ENCODE measurements at places on chromosomes 2 and 18.

- DNase-seq = no peak
Observed at GRCh38 chr2:37656512-37657423, 14.7 kb downstream of the CDC42EP3 start.

DNA sequence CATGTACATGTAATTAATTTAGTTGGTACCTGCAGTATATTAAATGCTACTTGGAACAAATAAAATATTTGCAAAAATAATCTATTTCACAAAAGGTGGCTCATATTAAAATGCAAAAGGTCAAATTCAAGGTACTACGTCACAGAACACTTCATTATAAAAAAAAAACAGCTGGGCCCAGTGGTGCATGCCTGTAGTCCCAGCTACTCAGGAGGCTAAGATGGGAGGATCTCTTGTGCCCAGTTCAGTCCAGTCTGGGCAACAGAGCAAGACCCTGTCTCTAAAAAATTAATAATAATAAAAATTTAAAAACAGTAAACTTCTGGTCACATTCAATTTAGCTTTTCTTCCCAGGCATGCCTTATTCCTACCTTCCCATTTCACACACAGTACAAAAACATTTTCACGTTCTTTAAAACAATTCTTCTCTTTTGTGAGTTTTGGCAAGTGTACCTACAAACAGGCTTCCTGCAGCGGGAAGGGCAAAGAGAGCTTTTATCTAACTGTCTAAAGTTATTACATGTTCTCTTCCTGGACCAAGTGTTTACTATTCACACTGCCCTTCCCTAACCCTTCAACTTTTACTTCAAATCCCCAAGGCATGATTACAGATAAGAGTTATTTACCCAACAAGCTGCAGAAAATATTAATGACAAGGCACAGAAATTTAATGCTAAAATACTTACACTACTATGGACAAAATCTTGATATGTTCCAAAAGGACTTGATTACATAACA, 10.7 kb downstream of the BAZ2B start:
- no peak for DNase-seq

DNA sequence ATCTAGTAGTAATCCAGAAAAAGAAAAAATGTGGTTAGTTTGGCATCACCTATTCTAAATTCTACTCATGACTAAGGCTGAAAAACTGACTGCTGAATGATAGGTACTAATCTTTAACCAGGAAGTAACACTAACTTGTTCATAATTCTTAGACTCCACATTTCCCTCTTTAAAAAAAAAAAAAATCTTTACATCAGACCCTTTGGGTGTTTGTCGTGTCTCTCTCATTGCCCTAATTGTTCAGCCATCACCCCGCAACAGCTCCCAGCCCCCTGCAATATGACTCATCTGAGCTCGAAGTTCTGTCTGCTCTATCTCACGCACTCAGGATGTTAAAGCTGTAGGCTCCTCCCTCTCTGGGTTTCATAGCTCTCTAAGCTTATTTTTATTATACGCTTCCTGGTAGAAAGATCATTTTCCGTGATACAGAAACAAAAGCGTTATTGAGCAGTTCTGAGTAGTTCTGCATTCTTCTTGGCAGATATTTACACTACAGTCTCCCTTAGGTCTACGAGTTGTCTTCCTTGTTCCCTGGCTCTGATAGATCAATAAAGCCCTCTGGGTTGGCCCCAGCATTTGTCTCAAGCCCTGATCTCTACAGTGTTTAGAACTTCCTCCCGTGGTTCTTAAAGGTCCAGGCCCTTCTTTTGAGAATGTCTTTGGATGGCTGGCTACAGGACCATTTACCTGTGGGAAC, 95.6 kb downstream of the TNFRSF11A start:
- peak; percentile 57 for DNase-seq

DNA sequence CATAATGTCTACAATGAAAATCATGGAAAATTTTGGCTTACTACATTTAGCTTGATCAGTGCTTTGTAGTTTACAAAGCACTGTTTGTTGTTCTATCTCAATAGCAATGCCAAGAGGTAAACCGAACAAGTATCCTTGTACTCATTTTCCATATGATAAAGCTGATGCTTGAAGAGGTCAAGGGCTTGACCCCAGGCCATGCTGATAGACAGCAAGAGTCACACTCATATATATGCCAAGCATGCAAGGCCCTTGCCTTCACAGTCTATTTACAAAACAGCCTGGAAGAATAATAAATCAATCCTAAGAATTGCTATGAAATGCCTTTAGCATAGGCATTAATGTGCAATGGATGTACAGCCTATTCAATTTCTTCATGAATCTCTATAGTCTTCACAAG, 71.8 kb downstream of the SLC8A1 start:
- no peak for DNase-seq

GRCh38 chr2:132443106-132443505, 26.5 kb downstream of the GPR39 start:
- no peak for DNase-seq

- no peak for DNase-seq
Observed at GRCh38 chr2:23050388-23050787, 334.6 kb upstream of the KLHL29 start.

DNA sequence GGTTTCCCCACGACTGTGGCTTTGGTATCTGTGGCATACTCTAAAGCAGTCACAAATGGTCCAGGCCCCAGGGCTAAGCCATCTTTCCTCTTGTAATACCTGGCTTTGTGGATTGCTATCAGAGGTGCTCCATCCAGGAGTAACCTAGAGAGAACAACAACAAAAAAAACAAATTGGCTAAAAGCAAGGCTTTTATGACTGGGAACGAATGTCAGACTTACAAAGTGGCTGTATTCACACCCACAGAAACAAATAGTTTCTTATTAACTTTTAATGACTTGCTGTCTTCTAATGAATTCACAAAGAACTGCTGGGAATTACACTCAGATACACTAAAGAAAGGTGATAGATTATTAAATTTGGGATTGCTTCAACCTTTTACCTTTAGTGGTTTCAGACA, 35.1 kb downstream of the HDHD2 start:
- no peak for DNase-seq

GRCh38 chr2:165889158-165889557, 64.4 kb downstream of the TTC21B start:
- no peak for DNase-seq

DNA sequence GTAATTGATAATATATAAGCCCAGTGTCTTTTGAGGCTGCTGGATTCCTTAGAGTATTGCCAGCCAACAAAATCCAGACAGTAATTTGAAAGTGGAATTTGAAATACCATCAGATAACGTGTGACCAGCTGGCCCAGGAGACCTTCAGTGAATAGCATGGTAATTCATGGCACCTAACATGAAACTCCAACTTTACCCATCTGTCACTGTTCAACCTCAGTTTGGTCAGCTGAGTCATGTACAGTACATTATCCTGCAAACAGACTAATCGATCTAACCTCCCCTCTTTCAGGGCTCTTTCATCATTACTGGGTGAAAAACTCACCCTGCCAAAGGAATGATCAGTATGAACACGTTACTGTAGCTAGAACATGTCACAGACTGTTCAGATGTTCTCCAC, 230.6 kb downstream of the DOK6 start:
- no peak for DNase-seq

DNA sequence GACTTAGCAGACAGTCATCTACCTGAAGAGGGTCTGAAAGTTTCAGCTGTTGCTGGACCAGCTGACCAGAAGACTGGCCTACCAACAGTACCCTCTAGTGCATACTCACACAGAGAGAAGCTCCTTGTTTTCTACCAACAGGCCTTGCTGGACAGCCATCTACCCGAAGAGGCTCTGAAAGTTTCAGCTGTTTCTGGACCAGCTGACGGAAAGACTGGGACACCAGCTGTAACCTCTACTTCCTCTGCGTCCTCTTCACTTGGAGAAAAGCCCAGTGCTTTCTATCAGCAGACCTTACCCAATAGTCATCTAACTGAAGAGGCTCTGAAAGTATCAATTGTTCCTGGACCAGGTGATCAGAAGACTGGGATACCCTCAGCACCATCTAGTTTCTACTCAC, 63.2 kb downstream of the ALMS1 start:
- DNase-seq = no peak

DNA sequence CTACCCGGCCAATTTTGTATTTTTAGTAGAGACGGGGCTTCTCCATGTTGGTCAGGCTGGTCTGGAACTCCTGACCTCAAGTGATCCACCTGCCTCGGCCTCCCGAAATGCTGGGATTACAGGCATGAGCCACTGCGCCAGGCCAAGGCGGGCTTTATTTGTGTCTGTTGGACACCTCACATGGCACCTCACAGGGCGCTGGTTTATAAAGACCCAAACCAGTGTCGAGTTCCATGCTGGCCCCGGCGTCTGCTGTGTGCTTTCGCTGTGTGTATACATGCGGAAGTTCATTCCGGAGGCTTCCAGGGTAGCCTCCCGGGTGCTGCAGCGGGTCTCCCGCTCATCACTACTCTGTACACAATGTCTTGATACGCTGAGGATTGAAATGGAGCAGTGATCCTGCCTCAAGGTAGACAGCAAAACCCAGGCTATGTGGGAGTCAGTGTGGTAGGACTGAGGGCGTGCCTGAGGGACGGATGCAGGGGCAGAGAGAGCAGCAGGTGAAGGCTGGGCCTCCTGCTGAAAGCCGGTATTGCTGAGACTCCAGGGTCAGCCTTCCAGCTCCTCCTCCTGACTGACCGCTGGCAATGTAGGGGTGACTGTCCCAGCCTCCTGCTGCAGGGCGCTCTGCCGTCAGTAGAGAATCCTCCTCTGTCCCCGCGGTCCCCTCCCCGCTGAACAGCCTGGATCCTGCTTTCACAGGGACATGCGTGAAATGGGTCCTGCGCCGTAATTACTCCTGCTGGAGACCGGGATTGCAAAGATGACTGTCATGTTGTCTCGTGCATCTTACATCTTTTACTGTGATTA, 22.7 kb downstream of the LDLRAD4 start:
- no peak for DNase-seq

DNA sequence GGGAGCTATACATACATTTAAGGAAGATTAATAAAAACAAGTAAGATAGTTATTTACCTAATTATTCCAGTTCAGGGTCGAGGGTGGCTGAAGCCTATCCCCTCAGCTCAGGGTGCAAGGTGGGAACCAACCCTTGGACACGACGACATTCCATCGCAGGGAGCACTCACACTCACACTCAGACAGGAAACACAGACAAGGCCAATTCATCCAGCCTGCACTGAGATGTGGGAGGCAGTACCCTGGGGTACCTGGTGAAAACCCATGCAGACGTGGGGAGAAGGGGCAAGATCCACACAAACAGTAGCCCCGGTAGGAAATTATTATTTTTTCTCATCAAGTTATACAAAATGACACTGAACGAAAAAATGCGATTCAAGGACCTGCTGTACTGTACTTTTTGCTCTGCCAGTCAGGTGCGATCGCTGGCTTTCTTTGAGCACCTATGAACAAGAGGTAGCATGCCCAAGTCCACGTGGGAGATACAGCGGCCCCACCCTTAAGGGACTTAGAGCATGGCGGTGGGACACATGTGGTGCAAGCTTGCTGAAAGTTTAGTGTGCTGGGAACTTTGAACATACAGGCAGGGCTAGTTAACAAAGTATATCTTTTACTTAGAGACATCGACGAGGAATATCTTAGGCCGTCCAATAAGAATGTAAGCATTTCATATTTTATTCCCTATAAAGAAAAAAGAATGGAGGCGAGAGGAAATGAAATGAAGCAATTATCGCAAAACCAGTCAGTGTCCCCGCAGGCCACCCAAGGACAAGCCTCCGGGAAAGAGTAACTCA, 624 bp downstream of the METTL8 start:
- DNase-seq = peak; percentile 36

DNA sequence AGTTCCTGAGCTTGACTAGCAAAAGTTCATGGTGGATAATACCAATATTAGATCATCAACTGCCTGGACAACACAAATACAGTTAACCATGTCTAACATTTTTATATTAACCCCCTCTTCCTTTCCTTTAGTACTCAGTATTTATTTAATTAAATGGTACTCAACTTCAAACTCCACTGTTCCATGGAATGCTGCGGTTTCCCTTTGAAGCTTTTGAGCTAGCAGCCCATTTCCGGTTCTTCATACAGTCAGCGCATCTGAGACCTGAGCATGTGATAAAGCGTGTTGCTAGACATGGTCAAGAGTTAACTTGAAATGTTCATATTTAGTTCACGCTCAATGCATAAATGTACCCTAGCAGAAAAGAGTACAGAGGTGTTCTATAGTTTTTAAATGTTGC, 278.4 kb downstream of the ALPK2 start:
- DNase-seq = no peak

- no peak for DNase-seq
Observed at GRCh38 chr18:13566941-13567746, 159.2 kb downstream of the FAM210A start.

DNA sequence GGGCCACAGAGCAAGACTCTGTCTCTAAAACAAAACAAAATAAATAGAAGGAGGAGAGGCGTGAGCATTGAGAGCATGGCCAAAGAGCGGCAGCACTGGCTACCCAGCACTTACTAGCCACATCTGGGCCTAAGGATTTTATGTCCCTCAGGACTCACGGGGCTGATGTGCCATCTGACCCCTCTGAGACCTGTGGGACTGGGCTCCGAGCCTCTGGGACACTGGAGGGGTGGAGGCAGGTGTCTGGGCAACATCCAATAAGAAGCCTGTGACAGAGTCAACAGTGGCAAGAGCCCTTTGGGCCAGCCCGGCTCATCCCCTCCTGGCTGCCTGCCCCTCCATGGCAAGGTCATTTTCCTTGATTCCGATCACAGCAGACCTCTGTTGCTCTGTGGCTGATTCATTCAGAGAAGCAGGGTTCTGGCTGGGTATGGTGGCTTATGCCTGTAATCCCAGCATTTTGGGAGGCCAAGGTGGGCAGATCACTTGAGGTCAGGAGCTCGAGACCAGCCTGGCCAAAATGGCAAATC, 60.7 kb downstream of the RRM2 start:
- DNase-seq = no peak

DNA sequence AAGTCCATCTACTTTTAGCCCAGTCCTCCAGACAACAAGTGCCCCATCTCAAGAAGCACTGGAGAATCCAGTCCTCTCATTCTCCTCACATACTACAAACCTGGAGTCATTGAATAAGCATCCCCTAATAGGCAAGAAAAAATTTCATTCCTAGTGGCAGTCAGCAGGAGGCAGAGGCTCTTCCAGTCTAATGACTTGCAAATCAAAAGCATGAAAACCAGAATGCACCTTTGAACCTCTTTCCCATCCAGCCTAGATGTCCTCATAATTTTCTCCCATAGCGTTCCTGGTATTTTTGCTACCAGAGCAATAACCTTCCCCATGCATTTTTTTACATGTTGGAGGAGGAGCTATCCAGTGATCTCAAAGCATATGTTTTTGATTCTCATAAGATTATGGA, 252.6 kb downstream of the TTC32 start:
- DNase-seq = no peak

- DNase-seq = no peak
Observed at GRCh38 chr2:231717281-231718171, 9.2 kb downstream of the PTMA start.

DNA sequence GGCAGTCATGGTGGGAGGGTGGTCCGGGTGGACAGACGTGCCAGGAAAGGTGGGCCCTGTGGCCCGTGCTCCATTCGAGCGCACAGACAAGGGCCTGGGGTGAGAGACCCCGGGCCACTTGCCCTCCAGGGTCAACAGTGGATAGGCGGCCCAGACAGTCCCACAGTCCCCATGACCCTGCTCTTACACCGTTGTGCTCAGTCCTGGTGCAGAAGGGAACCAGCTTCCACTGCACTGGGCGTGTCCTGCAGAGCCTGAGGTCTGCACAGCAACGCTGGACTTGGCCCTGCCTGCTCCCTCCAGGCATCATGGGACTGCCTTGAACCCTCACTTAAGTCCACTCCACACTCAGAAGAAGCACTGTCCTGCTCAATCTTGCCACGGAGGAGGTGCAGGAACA, 52.0 kb downstream of the PXDN start:
- DNase-seq = no peak

Data from stimulated activated CD4-positive, alpha-beta T cell treated with anti-CD3 and anti-CD28 coated beads, Interleukin-12 subunit alpha, Interleukin-12 subunit beta, amount 100 ng/mL, for 4 hours (primary cell).